SK-N-SH (cell line): ENCODE measurements at places on chromosomes 6 and 20.

GRCh38 chr20:61845233-61845671, 220.4 kb downstream of the TAF4 start:
- DNase-seq = no peak

- DNase-seq = no peak
Measured at GRCh38 chr20:51480507-51481270, 61.8 kb downstream of the NFATC2 start.

- DNase-seq = no peak
Measured at GRCh38 chr20:63678667-63679465, 17.6 kb upstream of the TNFRSF6B start.

GRCh38 chr6:96089173-96089572, 73.4 kb downstream of the FUT9 start:
- no peak for DNase-seq

- no peak for DNase-seq
Measured at GRCh38 chr20:60203451-60203850, 245.2 kb downstream of the CDH26 start.

- DNase-seq = no peak
Measured at GRCh38 chr20:53672484-53673129, 79.0 kb upstream of the ZNF217 start.

GRCh38 chr6:43246301-43247113, 3.2 kb downstream of the TTBK1 start:
- DNase-seq = peak; percentile 85

DNA sequence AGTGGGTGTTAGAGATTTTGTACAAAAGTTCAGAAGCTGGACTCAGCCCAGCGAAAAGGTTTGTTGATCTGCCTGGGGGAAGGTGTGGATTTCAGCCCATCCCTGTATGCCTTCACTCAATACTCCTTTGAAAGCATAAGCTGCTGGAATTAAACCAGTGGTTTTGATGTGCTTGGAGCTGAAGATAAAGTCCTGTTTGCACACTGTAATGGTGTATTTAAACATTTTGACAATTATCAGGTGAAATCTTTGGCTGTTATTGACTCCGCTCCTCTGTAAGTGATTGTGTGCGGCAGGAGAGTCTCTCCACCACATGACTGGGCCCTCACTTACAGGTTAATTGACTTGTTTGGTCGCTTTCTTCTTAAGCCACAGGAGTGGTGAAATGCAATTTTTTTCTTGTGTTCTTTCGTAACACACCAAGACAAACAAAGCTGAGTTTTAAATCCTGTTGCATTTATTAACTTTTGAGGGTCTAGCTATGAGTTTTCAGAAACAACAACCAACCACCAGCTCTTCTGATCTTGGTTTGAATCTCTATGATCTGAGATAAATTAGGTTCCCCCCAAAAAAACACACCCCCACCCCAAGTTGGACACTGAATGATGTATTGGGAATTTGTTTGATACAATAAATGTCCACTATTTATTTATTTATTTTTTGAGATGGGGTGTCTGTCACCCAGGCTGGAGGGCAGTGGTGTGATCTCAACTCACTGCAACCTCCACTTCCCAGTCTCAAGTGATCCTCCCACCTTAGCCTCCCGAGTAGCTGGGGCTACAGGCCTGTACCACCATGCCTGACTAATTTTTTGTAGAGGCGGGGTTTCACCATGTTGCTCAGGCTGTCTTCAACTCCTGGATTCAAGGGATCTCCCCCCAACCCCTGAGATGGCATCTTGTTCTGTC, 46.3 kb upstream of the NCOA3 start:
- no peak for DNase-seq

GRCh38 chr20:57658833-57659516, 38.7 kb upstream of the ZBP1 start:
- peak; percentile 30 for DNase-seq

GRCh38 chr6:42049116-42049809, 1.1 kb upstream of the TAF8 start:
- no peak for DNase-seq

DNA sequence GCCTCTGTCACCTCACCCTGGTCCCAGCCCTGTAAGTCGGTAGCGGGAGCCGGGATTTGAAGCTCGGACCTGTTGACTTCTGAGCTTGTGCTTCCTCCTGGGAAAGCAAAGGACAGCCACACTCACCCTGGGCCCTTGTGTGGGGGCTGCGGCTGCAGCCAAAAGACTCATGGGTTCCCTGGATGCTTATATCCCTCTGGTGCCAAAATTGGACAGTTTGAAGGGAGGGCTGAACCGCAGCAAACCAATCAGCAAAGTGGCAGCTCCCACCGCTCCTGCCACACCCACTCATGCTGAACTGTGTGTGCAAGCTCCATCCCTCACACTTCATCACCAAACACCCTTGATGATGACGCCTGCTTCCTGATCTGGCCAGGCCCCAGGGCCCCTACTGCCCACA, 3.9 kb upstream of the CCN5 start:
- DNase-seq = no peak

- no peak for DNase-seq
Measured at GRCh38 chr6:656460-657252, at the start of gene HUS1B. TSS of gene HUS1B (minus strand) at chr6:657100. CDS start at chr6:656944, 156 bp downstream.

- no peak for DNase-seq
Measured at GRCh38 chr20:9141921-9142320, 73.0 kb downstream of the PLCB4 start.

DNA sequence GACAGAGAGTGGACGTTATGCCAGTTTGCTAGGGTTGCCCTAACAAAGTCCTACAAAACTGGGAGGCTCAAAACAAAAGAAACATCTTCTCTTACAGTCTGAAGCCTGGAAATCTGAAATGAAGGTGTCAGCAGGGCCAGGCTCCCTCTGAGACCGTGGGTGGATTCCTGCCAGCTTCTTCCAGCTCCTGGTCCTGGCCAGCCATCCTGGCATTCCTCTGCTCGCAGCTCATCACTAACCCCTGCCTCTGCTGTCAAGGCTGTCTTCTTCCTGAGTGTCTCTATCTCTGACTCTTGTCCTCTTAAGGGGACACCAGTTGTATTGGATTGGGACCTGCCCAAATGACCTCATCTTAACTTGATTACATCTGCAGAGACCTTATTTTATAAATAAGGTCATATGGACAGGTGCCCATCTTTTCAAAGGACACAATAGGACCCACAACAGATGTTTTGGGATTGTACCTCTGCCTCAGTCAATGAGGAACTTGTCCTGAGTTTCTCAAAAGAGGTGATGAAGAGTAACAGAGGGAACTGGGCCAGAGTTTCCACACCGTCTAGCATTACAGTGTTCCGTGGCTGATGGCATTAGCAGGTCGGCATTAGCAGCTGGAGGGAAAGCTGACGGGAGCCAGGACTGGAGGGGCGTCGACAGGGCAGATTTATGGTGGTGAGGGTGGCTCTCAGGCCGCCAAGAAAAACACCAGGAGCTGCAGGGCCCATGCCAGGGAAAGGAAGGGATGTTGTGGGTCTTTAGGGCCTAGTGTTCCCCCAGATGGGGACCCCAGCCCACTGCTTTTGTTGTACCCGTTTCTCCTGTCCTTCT, 157.3 kb downstream of the TBXT start:
- no peak for DNase-seq

DNA sequence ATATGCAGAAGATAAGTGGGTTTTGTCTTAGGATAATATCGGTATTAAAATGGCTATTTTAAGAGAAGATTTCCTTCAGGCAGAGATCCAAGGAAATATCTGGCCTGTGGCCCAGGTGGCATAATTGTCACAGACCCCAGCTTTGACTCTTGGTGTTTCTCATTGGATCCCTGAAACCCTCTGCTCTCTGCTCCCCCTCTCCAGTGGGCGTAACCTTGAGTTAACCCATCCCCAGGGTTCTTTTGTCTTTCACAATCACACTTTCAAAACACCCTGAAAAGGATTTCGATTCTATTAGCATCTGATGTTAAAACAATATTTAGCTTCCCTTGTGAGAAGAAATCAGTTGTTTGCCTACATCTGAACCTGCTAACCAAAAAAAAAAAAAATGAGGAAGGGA, 7.2 kb downstream of the SSTR4 start:
- no peak for DNase-seq

DNA sequence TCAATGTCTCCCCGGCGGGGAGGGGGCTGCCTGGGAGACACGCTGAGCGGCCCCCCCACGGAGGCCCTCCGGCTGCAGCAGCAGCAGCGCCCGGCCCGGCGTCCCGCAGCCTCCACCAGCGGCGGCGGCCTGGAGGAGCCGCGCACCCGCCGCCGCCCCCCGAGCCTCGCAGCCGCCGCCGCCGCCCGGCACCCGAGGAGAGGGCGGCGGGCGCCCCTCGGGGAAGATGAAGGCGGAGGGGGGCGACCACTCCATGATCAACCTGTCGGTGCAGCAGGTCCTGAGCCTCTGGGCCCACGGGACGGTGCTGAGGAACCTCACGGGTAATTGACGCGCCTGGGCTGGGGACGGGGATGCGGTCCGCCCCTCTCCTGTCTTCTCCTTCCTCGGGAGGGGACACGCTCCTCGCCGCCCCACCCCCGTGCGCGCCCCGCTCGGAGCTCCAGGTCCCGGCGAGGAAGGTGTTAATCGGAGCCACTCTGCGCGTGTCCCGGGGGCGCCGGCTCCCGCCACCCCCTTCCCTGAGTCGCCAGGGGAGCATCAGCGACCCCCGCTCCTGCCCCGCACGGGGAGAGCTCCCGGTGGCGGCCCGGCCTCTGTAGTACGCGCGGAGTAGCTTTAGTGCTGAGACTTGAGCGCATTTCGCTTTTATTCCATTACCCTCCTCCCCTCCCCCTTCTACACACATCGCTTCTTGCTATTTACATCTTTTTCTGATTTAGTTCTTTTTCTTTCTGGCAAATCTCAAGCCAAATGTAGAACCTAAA, 686 bp downstream of the TMEM170B start:
- DNase-seq = peak; percentile 70

- no peak for DNase-seq
Measured at GRCh38 chr6:111918825-111919224, 45.6 kb upstream of the FYN start.

DNA sequence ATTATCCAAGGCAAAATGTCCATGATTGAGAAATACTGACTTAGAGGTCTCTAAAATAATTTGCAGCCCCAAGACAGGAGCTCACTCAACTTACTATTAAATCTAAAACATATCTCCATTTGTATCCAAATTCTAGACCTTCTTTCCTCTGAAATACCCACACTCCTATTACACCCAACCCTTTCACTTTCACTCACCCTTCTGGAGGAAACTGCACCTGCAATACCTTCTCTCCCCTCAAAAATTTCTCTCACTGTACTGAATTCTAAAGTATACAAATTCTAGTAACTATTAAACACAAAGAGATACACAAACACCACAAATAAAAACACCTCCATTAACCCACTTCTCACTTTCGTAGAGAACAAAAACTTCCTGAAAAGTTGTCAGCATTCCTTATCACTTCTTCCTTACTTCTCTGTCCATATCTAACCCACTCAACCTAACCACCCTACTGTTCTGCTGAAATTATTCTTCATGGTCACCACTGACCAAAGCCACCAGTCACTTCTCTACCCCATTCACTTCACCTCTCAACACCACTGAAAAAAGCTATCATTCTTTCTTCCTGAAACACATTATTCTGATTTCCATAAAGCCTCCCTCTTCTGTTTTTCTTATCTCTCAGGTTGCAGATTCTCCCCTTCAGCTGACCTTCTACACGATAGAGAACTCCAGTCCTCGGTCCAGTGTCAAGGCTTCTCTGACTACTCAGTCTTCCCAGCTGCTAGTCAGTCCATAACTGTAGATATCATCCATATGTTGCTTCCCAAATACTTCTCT, 12.0 kb downstream of the LMBRD1 start:
- DNase-seq = no peak

GRCh38 chr20:17833036-17833674, 133.4 kb downstream of the BANF2 start:
- no peak for DNase-seq

- DNase-seq = no peak
Measured at GRCh38 chr20:41074441-41074840, 45.8 kb downstream of the TOP1 start.

- DNase-seq = no peak
Measured at GRCh38 chr6:118932421-118932820, 2.5 kb downstream of the MCM9 start.

- DNase-seq = no peak
Measured at GRCh38 chr6:128512296-128512695, 8.1 kb downstream of the PTPRK start.

- DNase-seq = peak; percentile 75
Measured at GRCh38 chr20:9068841-9069663, at the start of gene PLCB4. TSS of gene PLCB4 (plus strand) at chr20:9069087. CDS start at chr20:9307815, 238,728 bp downstream.

- DNase-seq = no peak
Measured at GRCh38 chr6:34527751-34528670, 28.1 kb downstream of the SPDEF start.

- DNase-seq = peak; percentile 56
Measured at GRCh38 chr6:166957087-166957804, 896 bp upstream of the RNASET2 start.

- DNase-seq = no peak
Measured at GRCh38 chr6:90021711-90022110, 127.4 kb downstream of the GJA10 start.

DNA sequence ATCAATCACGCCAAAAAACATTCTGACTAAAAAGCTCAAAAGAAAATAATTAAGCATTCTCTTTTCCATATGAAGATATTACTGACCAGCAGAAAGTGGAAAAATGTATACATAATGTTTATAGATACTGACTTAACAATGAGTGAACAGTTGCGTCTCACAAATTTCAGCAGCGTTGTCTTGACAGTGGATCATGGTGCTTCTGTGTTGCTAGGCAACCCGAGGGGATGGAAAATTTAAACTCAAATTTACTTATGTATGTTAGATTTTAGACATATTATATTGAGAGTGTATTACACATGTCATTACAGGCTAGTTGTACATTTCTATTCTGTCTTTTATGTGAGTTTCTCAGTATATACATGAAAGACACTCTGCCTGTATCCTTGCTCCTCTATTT, 110.2 kb downstream of the LAMA2 start:
- DNase-seq = no peak
